ENCODE measurements at places on chromosomes 3 and 15. TPM values are rescaled to one million over a fixed set of nuclear protein-coding genes. Genes with fewer than 3 reads are reported as not detected.
A peak's percentile ranks its signal among the peaks of the same experiment; 100 is the strongest.

Gene PRTG
- polyA plus RNA-seq: not detected

Gene STRC
- polyA plus RNA-seq: not detected

Gene ARHGAP11A
- polyA plus RNA-seq: 5.1 TPM

- H3K36me3 ChIP-seq: no peaks in the 10 kb centered on the region
- DNase-seq: no peak
- no peaks in the 10 kb centered on the region for H3K4me1 ChIP-seq
- H3K4me3 ChIP-seq: no peak overlapping the region
- no peak overlapping the region for H3K27ac ChIP-seq
- H3K27me3 ChIP-seq: no peaks in the 10 kb centered on the region
Measured at GRCh38 chr3:70763894-70764293, 451.5 kb upstream of the MDFIC2 start.

Gene FURIN
- polyA plus RNA-seq: 18.2 TPM

DNA sequence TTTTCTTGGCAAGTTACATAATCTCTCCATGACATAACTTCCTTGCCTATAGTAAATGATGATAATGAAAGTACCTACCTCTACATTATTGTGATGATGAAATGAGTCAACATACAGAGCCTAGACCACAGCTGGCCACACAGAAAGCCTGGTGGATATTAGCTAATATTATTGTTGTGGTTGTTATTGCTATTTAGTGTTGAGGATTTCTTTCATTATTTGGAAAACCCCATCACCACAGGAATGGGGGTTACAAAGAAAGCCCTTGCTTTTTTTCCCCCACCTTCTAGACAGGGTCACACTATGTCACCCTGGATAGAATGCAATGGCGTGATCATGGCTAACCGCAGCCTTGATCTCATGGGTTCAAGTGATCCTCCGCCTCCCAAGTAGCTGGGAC lies 125.0 kb downstream of the PDZRN3 start:
- H3K4me3 ChIP-seq: no peak overlapping the region
- no peak overlapping the region for H3K27ac ChIP-seq
- no peaks in the 10 kb centered on the region for H3K36me3 ChIP-seq
- no peak for DNase-seq
- peaks cover 6% of the 10 kb centered on the region for H3K27me3 ChIP-seq

- H3K4me1 ChIP-seq: peaks cover 25% of the 10 kb centered on the region
- H3K36me3 ChIP-seq: no peaks in the 10 kb centered on the region
- no peak for DNase-seq
- H3K27me3 ChIP-seq: no peaks in the 10 kb centered on the region
- no peak overlapping the region for H3K4me3 ChIP-seq
- H3K27ac ChIP-seq: no peak overlapping the region
Measured at GRCh38 chr15:83200162-83200561, 7.5 kb downstream of the HDGFL3 start.

DNA sequence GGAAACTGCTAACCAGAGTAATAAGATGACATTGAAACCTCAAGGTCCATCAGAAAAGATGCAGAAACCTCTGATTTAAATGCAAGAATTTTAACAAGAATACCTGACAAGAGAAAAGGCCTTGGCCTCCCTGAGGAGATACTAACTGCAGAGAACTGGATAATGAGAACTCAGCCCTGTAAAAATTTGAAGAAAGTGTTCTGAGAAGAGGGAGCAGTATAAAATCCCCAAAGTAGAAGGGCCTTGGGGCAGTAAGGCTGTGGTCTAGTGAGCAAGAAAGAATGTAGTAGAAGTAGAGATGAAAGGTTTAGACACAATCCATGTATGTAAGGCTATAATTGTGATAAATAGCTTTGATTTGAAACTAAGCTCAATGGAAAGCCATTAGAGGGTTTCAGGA lies 394.1 kb downstream of the ZBBX start:
- H3K36me3 ChIP-seq: no peaks in the 10 kb centered on the region
- H3K4me3 ChIP-seq: no peak overlapping the region
- no peaks in the 10 kb centered on the region for H3K4me1 ChIP-seq
- H3K27me3 ChIP-seq: no peaks in the 10 kb centered on the region
- no peak overlapping the region for H3K27ac ChIP-seq

Gene ULK4
- 10.6 TPM for polyA plus RNA-seq

GRCh38 chr3:133592843-133593242 lies 19.4 kb downstream of the CDV3 start:
- peaks cover 12% of the 10 kb centered on the region for H3K36me3 ChIP-seq
- peak; percentile 29 for DNase-seq
- H3K4me1 ChIP-seq: peaks cover 5% of the 10 kb centered on the region
- H3K4me3 ChIP-seq: no peak overlapping the region

GRCh38 chr3:115099986-115100571 lies 47.0 kb downstream of the ZBTB20 start:
- DNase-seq: peak; percentile 41
- H3K4me1 ChIP-seq: peaks cover 19% of the 10 kb centered on the region
- H3K4me3 ChIP-seq: peak overlapping the region; percentile 80
- peaks cover 4% of the 10 kb centered on the region for H3K27me3 ChIP-seq
- H3K36me3 ChIP-seq: peaks cover 11% of the 10 kb centered on the region
- peak overlapping the region; percentile 91 for H3K27ac ChIP-seq

GRCh38 chr15:71945012-71945411 lies 134.7 kb downstream of the NR2E3 start:
- H3K27ac ChIP-seq: no peak overlapping the region
- peaks cover 7% of the 10 kb centered on the region for H3K36me3 ChIP-seq
- no peaks in the 10 kb centered on the region for H3K4me1 ChIP-seq
- DNase-seq: no peak
- no peak overlapping the region for H3K4me3 ChIP-seq

Gene MYL3
- polyA plus RNA-seq: not detected

DNA sequence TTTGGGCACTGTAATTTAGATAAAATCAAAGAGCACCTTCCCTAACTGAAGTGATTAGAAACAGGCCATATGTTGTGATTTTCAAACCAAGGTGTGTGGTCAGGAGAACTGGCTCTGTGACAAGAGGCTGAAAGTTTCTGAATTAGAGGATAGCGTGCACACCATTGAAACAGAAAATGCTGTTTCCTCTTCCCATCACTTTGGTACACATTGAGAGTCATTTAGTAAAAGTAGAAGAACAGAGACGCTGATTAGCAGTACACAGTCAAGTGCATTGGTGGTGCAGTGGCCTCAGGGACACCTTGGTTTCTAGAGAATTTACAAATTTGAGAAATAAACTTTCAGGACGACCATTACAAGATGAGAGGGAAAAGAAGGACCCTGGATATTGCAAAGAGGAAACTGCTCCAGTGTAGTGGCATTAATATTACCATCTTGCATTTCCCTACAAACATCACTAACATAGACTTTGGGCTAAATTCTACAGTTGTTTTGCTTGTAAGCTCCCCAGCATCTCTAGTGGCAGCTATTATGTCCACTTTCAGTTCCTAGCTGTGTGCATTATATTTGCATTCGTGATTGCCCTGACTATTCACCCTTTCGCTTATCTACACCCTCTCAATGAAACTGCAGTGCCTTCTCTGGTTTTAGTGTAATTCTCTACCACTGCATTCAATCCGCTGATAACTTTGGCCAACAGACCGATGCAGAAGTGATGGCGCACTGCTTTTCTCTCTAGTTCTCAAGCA lies 728.1 kb upstream of the GRM7 start:
- DNase-seq: no peak
- H3K4me3 ChIP-seq: no peak overlapping the region
- H3K27ac ChIP-seq: no peak overlapping the region
- H3K4me1 ChIP-seq: no peaks in the 10 kb centered on the region

Gene SERINC4
- polyA plus RNA-seq: 3.4 TPM

- no peaks in the 10 kb centered on the region for H3K27me3 ChIP-seq
- H3K36me3 ChIP-seq: no peaks in the 10 kb centered on the region
- no peak overlapping the region for H3K27ac ChIP-seq
- DNase-seq: no peak
- H3K4me1 ChIP-seq: no peaks in the 10 kb centered on the region
Measured at GRCh38 chr15:38335116-38335515, 82.5 kb downstream of the SPRED1 start.

DNA sequence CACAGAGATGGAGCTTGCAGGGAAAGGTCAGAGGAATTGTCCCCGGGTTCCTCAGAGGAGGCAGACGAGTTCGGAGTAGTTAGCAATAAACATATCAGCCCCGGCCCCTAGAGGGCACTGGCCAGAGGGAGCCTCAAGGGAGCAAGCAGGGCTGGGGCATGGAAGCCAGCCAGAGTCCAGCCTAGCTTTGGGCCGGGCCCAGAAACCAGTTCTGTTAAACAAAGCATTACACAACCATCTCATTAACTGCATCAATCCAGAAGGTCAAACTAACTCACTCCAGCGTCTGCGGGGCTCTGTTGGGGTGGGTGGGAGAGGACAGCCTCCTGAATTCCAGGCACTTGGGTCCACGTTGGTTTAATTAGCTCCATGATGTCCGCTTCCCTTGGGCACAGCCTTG lies 41.0 kb upstream of the IREB2 start:
- H3K4me1 ChIP-seq: peaks cover 5% of the 10 kb centered on the region
- H3K4me3 ChIP-seq: no peak overlapping the region
- no peaks in the 10 kb centered on the region for H3K36me3 ChIP-seq
- DNase-seq: no peak
- no peak overlapping the region for H3K27ac ChIP-seq

DNA sequence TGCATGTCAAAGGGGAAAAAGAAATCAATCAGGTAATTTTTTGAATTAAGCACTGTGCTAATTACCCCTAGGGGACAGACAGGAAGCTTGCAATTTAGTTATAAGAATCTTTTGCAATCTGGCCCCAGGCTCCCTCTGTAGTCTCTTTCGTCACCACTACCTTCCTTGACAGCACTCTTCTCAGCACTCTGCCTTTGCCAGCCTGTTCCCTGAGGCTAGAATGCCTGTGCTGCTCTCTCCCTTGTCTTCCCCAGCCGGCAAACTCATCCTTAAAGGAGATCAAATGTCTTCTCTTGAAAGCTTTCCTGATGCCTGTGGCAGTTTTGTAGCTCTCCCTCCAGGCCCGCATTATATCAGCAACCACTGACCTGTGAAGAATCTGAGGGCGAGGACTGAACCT lies 32.4 kb upstream of the PRTG start:
- H3K4me3 ChIP-seq: no peak overlapping the region
- no peaks in the 10 kb centered on the region for H3K4me1 ChIP-seq
- peaks cover 5% of the 10 kb centered on the region for H3K27me3 ChIP-seq
- DNase-seq: no peak
- H3K36me3 ChIP-seq: no peaks in the 10 kb centered on the region

Gene IMPG2
- polyA plus RNA-seq: 0.04 TPM

GRCh38 chr3:78670094-78670493 lies 1097.7 kb downstream of the ROBO1 start:
- no peak overlapping the region for H3K4me3 ChIP-seq
- H3K27ac ChIP-seq: no peak overlapping the region
- DNase-seq: no peak
- no peaks in the 10 kb centered on the region for H3K4me1 ChIP-seq

Gene RBPMS2
- 1.2 TPM for polyA plus RNA-seq

- H3K36me3 ChIP-seq: no peaks in the 10 kb centered on the region
- peak overlapping the region; percentile 85 for H3K4me3 ChIP-seq
- DNase-seq: peak; percentile 57
Measured at GRCh38 chr15:90002428-90002844, 1.3 kb downstream of the ZNF710 start.

- no peak for DNase-seq
- no peak overlapping the region for H3K4me3 ChIP-seq
- H3K4me1 ChIP-seq: no peaks in the 10 kb centered on the region
Measured at GRCh38 chr3:100023150-100023549, 91.2 kb downstream of the FILIP1L start.

DNA sequence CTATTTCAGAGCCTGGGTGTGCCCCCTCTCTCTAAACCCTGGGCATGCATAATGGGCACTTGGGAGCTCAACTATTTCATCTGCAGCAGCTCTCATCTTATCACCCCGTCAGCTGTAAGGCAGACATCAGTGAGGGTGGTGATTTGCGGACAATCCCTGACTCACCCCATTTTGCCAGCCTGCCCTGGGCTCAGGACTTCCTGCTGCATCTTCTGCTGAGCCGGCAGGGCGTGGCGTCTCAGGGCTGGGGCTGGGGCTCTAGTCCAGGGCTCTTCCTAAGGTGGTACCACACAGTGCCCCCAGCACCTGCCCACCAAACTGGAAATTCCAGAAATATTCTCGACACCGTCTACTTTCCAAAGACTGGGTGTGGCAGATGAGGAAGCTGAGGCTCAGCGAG lies 925 bp upstream of the PSTPIP1 start:
- H3K27me3 ChIP-seq: peaks cover 7% of the 10 kb centered on the region
- H3K4me1 ChIP-seq: peaks cover 52% of the 10 kb centered on the region
- H3K27ac ChIP-seq: peak overlapping the region; percentile 87
- H3K36me3 ChIP-seq: peaks cover 4% of the 10 kb centered on the region
- no peak for DNase-seq

Gene ANKRD63
- polyA plus RNA-seq: not detected

DNA sequence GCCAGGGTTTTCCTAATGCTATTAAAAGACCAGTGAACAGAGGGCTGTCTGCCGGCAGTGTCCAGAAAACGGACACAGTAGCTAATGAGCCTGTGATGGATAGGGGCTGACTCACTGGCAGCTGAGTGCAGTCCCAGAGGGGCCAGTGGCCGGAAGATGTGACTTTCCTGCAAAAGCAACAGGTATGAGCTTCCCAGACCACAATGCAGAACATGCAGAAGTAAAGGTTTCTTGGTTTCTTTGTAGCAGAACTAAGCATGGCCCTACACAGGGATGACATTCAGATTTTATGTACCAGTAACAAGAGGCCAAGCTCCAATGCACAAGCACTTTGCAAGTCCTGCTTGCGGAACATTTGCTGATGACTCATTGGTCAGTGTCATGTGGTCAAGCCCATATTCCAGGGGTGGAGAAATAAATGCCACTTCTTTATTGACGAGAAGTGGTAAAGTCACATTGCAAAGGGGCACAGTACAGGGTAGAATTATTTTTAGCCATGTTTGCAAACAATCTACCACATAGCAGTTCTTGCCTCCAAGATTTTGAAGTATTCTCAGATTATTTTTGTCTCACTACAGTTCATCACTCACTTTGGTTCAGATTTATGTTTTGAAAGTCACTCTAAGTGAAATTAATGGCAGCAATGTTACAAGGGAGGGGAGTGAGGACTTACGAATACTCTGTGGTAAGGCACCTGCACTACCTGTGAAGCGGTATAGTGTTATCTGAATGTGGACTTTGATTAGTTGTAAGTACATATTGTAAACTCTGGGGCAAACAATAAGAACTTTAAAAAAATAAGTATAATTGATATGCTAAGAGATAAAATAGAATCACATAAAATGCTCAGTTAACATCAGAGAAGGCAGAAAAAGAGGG lies 263.3 kb downstream of the ABHD5 start:
- no peak for DNase-seq
- H3K4me3 ChIP-seq: no peak overlapping the region
- no peaks in the 10 kb centered on the region for H3K4me1 ChIP-seq
- no peak overlapping the region for H3K27ac ChIP-seq
- H3K27me3 ChIP-seq: peaks cover 2% of the 10 kb centered on the region

- no peak overlapping the region for H3K4me3 ChIP-seq
- no peak for DNase-seq
- H3K36me3 ChIP-seq: no peaks in the 10 kb centered on the region
- H3K27me3 ChIP-seq: peaks cover 7% of the 10 kb centered on the region
- H3K27ac ChIP-seq: no peak overlapping the region
Measured at GRCh38 chr3:14780927-14781507, 37.7 kb upstream of the FGD5 start.

Gene HERC2
- polyA plus RNA-seq: 13.9 TPM

Gene C2CD4A
- not detected for polyA plus RNA-seq

Gene SLC6A1
- not detected for polyA plus RNA-seq

Gene CHRM5
- not detected for polyA plus RNA-seq
